Heart left ventricle (tissue), 16 donors: ENCODE measurements at places on chromosomes 4 and X.

DNA sequence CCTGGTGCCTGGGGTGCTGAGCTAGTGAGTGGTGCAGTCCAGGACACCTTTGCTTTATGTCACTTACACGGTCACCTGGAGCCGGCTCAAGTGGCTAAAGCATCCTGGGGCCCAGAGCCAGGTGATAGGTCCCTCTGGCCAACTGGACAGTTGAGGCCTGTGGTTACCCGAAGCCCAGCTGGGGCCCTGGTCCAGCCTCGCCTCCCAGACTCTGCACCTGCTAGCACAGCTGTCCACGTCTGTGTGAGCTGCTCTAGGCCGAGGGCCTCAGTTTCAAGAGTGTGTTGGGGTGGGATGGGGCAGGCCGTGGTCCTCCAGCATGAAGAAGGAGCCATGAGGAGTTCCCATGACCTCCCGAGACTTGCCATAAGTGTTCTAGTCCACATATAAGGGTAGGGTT lies 7.7 kb upstream of the ADD1 start:
- DNase-seq: no peak

DNA sequence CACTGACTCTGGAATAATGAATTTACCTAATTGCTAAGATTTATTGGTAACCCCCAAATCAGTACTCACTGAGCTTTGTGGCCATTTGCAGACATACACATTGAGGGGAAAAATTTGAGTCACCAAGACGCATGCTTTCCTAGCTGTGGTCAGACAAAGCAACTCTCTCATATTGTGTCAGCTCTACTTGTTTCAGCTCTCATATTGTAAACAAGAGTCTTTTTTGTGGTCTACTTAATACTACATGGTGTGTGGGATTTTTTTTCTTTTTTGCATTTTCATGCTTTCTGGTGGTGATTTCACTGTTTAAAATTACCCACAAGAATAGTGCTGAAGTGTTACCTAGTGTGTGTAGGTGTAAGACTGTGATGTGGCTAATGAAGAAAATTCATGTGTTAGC lies 428.2 kb upstream of the GALNT7 start:
- no peak for DNase-seq

- no peak for DNase-seq
Observed at GRCh38 chrX:94492541-94492940, 818.5 kb downstream of the FAM133A start.

DNA sequence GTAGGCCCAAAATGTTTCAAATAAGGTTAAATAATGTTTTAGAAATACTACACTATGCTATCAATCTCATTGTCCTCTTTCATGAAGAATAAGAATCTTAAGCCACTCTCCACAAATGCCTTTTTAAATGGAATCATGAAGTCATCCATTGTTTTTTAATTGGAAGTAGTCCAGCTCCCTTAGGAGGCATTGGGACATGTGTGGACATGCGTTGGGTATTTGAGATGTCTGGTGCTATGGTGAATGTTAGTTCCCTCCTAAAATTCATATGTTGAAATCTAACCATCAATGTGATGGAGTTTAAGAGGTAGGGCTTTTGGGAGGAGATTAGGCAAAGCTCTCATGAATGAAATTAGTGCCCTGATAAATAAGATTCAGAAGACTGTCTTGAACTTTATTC lies 289.0 kb downstream of the C4orf33 start:
- no peak for DNase-seq

- no peak for DNase-seq
Observed at GRCh38 chrX:109398833-109399232, 83.1 kb downstream of the GUCY2F start.

- DNase-seq: no peak
Observed at GRCh38 chr4:48781968-48782367, 1.9 kb upstream of the FRYL start.

GRCh38 chr4:3724319-3725231 lies 41.6 kb upstream of the ADRA2C start:
- no peak for DNase-seq
